ENCODE measurements at places on chromosomes 3 and 15.

GRCh38 chr3:128701342-128702212, 24.4 kb upstream of the RAB7A start:
- no peak for DNase-seq

DNA sequence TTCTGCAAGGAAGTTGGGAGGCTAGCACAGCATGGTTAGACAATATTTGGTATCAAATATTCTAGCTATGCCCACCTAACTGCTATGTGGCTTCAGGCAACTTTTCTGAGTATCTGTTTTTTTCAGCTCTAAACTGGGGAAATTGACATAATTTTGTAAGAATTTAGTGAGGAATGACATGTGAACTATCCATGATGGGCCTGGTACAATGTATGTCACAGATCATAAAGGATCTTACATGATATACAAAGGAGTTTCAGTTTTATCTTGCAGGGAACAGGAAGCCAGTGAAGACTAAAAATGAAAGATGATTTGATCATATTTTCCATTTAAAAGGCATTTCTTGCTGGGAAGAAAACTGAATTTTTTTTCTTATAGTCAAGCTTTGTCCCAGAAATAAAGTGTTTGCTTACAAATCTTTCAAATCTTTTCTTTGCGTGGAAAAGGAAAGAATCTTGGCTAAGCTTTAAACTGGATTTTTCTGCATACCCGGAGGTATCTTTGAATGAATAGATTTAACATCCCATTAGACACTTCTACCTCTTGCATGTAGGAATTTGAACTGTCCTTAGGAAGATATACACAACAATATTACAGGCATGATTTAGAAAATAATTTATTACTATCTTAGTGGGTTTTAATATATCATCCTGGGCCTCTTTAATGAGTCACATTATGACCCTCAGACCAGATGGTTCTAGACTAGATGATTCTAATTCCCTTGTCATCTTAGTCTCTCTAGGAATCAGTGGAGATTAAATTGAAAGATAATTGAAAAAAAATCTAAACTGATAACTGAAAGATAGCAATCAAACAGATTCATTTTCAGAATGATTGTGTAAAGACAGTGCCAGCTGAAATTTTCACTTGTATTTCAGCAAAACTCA, 436.0 kb upstream of the THBS1 start:
- no peak for DNase-seq

DNA sequence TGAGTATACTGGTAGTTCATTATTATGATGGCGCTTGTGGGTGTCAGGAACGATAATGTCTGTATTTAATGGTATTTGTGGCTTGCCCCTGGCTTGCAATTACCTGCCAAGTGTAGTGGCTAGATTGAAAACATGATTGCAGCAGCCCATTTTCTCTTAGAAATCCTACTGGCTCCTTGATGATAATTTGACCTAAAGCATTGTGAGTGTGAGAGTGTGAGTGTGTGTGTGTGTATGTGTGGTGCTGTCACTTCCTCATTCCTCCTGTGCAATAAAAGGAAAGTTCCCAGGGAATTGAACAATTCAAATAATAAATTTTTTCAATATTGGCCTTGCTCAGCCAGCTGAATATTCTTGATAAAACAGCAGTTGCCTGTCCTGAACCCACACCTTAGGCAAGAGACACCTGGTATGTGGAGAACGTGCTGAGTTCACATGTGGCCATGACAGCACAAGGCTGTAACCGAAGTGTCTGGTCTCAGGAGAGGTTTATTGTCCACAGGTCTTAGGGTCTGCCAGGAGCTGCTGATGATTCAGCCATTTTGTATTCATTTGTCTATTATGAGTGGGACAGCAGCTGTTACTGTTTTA, 193.3 kb downstream of the CD47 start:
- DNase-seq = no peak

GRCh38 chr3:11825301-11825700, 21.4 kb downstream of the TAMM41 start:
- no peak for DNase-seq

DNA sequence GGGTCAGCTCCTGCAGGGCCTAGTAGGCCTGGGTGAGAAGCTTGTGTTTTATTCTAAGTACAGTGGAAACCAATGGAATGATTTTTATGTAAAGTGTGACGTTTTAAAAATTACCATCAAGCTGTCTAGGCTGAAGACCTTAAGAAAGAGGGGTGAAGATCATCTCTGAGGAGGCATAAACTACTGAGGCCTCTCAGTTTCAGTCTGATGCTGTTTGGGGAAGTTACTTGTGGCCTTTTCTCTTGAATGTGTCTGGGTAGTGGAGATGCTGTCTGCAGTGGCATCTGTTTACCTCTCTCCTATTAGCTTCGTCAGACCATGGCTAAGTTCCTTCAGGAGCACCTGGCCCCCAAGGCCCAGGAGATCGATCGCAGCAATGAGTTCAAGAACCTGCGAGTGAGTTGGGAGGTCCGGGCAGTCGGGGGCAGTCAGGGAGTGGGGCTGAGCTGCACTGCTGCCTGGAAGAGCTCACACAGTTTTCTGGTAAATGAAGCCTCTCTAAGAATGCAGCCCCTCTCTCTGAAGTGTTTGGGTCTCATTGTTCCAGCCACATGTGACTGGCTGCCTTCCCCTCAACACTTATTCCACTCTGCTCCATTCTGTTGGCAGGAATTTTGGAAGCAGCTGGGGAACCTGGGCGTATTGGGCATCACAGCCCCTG, 1.9 kb downstream of the IVD start:
- no peak for DNase-seq

GRCh38 chr3:193992425-193993037, 143.4 kb upstream of the HES1 start:
- DNase-seq = no peak

DNA sequence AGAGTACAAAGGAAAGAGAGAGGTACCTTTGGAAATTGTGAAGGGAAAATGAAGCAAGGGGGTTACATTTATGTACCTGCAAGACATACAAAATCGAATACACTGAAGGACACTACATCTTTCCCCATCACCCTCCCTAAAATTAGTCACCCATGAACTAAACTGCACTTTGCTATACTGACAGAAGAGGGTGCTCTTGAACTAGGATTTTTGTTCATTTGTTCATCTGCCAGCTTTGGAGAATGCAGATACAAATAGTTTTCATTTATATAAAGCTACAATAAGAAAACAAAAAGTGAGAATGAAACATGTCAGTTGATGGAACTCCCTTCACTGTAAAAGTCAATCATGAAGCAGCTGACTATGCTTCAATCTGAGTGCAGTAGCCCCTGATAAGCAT, 55.7 kb downstream of the PCCB start:
- DNase-seq = no peak

DNA sequence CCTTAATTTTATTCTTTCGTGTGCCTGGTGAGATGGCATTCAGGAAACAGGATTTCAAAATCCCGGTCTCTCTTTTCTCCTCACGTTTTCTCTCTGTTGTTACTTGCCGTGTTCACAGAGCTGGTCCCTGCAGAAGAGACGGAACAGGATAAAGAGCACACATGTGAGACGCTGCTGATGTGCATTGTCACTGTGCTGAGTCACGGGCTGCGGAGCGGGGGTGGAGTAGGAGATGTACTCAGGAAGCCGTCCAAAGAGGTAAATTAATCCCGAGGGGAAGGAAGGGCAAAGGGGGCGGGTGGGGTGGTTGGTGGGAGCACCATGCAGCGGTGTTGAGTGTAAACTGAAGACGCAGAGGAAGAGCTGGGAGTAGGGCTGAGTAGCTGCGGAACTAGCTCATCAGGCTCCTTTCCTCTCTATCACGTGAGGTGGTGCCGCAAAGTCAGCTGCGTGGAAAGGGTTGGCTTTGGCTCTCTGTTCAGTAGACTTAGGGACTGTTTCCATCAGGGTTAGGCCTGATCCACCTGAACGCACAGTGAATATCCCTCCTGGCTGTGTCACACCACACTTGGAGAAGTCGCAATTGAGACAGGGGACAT, 164.8 kb upstream of the BHLHE40 start:
- no peak for DNase-seq

DNA sequence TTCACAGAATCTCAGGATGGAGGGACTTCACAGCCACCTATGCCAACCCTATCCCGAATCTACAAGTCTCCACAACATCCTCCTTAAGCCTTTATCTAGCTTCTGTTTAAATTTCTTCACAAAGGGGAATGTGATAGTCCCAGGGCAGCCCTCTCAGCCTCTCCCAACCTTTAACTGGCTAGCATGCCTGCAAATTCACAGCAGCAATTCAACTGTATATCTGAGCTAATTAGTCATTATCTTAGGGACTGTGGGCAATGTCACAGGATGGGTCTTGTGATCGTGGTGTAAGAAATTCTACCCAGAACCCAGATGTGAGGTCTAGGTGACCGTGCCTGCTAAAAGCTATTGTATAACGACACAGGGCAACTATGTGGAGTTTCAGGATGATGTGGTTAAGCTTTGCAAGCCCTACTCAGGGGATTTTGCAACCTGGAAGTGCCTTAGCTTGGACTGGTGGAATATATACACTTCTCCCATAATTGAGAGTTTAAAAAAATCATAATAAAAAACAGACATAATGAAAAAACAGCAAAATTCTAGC, 65.5 kb upstream of the FBN1 start:
- no peak for DNase-seq

GRCh38 chr15:62617741-62618140, 424.8 kb upstream of the TPM1 start:
- no peak for DNase-seq

DNA sequence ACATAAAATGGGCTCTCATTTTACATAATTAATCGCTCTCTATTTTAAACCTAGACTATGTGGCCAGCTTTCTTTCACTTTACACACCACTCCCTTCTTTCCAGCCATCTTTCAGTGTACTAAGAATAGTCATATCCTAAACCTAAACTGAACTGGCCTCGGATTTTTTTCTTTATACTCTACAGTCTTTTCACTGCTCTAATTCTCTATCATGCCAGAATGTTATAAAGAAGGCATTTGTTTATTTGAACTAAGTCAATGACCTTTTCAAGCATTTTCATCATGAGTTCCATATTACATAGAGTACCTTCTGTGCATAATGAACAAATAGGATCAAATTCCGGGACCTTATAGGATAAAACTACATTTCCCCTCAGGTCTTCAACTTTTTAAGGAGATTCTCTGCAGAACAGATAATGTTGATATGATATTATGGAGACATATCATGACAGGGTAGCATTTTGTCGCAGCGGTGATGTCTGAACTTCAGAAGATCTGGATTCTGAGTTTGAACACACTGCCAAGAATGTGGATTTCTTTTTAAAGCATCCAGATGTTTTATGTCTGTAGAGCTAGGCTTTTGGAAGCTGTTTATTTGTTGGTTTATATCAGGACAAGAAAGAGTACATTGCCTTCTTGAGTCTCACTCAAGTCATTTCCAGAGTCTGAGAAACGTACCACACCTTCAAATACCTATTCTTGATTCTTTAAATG, 1047.3 kb downstream of the MCTP2 start:
- DNase-seq = no peak

DNA sequence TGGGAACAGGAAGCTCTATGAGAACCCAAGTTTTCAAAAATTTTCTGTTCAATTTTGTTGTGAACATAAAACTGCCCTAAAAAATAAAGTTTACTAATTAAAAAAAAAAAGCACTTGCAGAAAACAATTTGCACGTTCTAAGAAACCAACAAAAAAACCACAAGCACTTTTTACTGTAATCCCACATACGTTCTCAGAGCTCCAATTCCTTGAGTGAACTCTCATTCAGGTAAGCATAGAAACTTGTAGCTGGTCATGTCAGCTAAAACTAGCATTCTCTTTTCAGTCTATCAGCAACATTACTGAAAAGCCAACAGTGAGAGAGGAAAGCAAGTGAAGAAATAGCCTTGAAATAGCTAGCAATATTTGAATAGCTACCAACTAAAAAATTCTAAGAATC, 11.5 kb upstream of the TMF1 start:
- no peak for DNase-seq

GRCh38 chr3:185728630-185729336, 96.1 kb downstream of the IGF2BP2 start:
- no peak for DNase-seq

DNA sequence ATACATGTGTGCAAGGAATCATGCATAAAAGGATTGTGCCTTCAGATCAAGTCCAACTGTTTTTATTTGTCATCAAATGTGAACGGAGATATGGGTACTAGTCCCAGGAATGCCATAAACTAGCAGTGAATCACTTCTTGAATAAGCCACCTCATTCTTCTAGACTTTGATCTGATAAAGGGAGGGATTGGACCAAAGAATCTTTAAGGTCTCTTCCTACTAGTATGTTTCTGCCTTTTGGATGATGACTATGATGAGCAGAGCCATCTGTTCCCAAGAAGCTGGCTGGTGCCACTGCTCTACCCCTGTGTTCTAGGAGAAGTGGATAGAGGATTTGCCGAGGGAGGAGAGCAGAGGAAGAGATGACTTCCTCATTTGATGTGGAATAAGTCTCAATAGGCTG, 28.8 kb upstream of the UACA start:
- DNase-seq = no peak

DNA sequence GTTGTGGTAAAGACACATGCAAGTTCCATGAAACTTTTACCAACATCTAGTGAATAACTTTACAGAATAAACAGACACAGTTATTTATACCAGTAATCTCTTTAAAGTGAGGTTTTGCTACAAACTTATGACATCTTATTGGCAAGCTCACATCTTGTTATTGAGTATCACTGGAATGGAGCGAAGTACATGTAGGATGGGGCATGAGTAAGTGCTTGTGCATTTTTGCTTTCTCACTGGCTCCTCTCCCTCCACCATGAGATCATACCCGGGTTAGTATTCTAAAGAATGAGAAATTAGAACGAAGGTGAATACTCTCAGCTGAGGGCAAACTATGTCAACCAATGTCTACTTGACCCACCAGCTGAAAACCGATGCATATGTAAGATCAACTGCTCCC, 193.3 kb upstream of the ZNF717 start:
- no peak for DNase-seq

DNA sequence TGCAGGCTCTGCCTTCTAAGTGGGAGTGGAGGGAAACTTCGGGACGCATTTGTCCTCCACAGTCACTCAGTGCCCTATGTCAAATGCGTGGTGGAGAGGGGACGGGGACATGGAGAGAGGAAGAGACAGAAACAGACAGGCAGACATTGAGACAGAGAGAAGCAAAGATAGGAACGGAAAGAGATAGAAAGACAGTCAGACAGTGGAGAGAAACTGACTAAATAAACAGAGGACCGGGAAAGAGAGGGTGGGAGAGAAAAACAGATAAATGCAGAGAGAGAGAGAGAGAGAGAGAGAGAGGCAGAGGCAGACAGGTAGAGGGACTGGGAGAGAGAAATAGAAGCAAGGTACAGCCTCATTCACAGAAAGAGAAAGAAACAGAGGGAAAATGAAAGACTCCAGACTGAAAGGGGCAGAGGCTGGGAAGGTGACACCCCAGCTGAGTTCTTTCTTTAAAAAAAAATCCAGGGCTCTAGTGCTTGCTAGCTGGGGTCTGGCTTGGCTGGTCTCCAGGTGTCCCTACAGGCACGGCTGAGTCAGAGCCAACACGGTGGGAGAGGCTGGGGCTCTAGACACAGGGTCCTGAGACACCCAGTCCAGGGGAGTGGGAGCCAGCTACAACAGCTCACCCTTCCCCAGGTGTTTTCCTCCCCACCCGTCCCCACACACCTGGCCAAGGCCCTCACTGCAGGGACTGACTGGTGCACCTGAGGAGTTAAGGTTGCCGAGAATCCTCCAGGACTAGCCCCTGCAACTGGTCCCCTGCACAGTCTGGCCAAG, 506.1 kb upstream of the PROK2 start:
- DNase-seq = no peak
